ENCODE measurements at places on chromosomes 13 and 19. TPM values are rescaled to one million over a fixed set of nuclear protein-coding genes. Genes with fewer than 3 reads are reported as not detected.

- no peak for DNase-seq
Observed at GRCh38 chr13:113931841-113932459, 41.9 kb downstream of the C13orf46 start.

DNA sequence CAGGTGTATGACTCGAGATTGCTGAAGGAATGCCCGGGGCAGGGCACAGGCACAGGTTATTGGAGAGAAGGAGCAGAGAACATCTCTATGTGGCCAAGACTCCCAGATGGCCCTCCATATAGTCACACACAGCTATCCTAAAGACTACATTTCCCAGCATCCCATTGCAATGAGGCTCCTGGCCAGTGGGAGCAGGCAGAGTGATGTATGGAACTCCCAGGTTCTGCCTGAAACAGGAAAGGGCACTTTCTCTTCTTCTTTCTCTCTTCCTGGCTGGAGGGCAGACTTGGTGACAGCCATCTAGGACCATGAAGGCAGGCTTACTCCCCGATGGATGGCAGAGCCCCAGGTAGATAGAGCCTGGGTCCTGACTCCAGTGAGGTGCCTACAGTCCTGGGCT is 13.5 kb downstream of the PPP1R13L start:
- no peak for DNase-seq

DNA sequence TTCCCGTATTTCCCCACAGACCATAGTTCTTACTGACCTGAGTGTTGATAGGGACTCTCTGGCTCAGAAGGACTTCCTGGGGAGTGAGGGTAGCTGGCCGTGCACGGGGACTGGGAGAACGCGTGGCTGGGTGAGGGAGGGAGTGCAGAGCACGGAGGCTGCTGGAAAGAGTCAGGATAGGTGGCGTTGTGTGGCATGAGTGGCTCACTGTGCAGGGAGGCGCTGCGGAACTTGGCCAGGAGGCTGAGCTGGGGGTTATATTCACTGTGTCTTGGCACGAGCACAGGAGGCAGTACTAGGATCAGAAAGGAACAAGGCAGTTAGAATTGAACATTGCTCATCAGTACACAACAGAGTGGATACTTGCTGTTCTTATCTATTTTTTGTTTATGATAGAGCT is 47.4 kb downstream of the SMAD9 start:
- no peak for DNase-seq

The ZNF443 gene
- 11.1 TPM for polyA plus RNA-seq

Data from right renal cortex interstitium (tissue), 3 donors.